ENCODE measurements at places on chromosomes 16 and 17.

DNA sequence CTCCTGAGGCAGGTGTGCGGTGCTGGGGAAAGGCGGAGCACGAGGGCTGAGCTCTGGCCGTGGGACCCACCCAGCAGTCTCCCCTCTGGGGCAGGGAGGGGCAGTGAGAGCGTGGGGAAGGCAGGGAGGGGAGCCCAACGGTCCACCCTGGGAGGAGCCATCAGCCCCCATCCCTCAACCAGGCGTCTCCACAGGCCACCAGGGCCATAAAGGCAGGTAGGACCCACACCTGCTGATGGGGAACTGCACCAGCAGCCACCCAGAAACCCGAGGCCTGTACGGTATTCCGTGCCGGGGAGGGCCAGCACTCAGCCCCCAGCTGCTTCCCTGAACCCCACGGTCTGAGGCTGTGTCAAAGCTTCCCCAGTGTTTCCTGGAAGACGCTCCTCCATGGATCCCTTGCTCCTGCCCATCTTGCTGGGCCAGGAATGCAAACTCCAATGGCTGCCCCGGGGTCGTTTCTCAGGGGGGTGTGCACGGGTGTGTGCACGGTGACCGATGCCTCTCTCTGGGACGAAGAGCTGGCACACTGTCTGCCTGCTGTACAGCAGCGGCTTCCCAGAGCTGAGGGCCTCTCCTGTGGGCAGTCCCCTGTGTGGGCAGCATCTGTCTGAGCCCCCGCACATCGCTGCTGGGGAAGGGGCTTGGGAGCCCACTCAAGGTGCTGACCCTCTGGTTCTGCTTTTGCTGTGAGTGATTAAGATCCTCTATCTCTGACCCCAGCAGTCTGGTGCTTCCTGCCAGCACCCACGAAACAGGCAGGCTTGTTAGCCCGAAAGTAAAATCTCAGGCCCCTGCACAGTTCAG, 17.2 kb upstream of the METRNL start:
- DNase-seq, result no peak

DNA sequence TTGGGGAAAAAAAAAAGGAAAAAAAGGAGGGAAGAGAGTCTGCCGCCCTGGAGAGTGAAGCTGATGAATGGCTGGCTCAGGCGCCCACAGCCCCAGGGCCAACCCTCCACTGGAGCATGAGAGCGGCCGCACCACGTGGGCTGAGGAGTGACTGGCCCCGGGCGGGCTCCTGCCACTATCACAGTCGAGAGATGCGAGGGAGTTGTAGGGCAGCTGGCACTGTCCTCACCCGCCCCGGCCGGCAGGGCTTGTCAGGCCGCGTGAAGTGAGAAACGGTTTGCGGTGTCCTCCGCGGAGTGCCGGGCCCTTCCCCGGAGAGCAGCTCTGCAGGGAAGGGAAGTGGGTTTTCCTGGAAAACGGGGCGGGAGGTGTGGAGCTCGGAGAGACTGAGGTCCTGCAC, 45.9 kb downstream of the JPH3 start:
- no peak for DNase-seq

GRCh38 chr16:7601100-7601499, 268.5 kb downstream of the RBFOX1 start:
- DNase-seq, result no peak

DNA sequence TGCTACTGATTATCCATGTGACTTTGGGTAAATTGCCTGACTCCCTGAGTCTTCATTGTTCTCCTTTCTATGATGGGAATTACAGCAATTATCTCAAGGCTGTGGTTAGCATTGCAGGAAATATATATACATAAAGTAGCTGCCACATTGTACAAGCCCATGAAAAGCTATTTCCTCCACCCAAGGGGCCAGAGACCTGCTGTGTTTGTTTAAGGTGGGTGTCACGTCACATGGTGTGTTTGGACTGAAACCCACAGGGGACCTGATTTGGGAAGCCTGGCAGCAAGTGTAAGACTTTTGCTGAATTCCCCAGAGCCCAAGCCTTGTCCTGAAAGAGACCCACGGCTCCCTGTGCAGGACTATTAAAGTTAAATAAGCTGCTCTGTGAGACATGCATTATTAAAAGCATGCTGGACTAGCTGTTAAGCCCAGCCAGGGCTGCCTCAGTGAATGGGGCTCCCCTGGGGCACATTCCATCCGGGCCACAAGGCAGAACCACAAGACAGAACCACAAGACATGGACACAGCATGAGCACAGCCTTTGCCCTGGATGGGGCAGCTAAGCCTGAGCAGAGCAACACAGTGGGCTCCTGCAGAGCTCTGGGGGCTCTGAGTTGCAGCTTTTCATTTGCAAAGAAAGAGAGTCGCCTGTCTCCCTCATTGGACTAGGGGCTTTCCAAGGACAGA, 148.9 kb downstream of the SPACA3 start:
- DNase-seq, result no peak
